ENCODE measurements at places on chromosomes 7 and 10. TPM values are rescaled to one million over a fixed set of nuclear protein-coding genes. Genes with fewer than 3 reads are reported as not detected.

SRI gene
- total RNA-seq = 118 TPM

TMEM273 gene
- total RNA-seq = 17.9 TPM

SAP25 gene
- total RNA-seq = 2.3 TPM

ALOX5 gene
- 36.8 TPM for total RNA-seq

PON3 gene
- 2.7 TPM for total RNA-seq

PLEKHS1 gene
- 0.13 TPM for total RNA-seq

PLXDC2 gene
- 58.7 TPM for total RNA-seq

FKBP6 gene
- not detected for total RNA-seq

LGI1 gene
- not detected for total RNA-seq

CTAGE4 gene
- total RNA-seq = 0.58 TPM

SMARCD3 gene
- total RNA-seq = 36.5 TPM

SYT15 gene
- 6.3 TPM for total RNA-seq

DRGX gene
- total RNA-seq = not detected

NPY gene
- not detected for total RNA-seq

TCERG1L gene
- total RNA-seq = not detected

DNAJC12 gene
- 1.0 TPM for total RNA-seq

CHN2 gene
- total RNA-seq = 11.0 TPM

TAS2R41 gene
- total RNA-seq = not detected

C10orf62 gene
- total RNA-seq = not detected

TMEM176A gene
- 64.3 TPM for total RNA-seq

IRF5 gene
- 17.3 TPM for total RNA-seq

GNA12 gene
- 70.1 TPM for total RNA-seq

TMEM72 gene
- not detected for total RNA-seq

TMEM140 gene
- 55.5 TPM for total RNA-seq

MYL10 gene
- total RNA-seq = not detected

CALML5 gene
- total RNA-seq = not detected

NKX2-3 gene
- total RNA-seq = 2.8 TPM

GPR15LG gene
- not detected for total RNA-seq

CALML3 gene
- not detected for total RNA-seq

PRF1 gene
- total RNA-seq = 4.0 TPM

ASB10 gene
- total RNA-seq = not detected

TMEM196 gene
- total RNA-seq = 2.5 TPM

HPS1 gene
- 56.2 TPM for total RNA-seq

CFTR gene
- 0.22 TPM for total RNA-seq

C10orf105 gene
- total RNA-seq = 0.22 TPM

IGFBP1 gene
- not detected for total RNA-seq

C10orf53 gene
- not detected for total RNA-seq

NUTM2A gene
- 1.1 TPM for total RNA-seq

SEMA3E gene
- 3.2 TPM for total RNA-seq

GPR37 gene
- total RNA-seq = not detected

PLPP4 gene
- not detected for total RNA-seq

CTNNA3 gene
- 0.10 TPM for total RNA-seq

DNA2 gene
- 3.8 TPM for total RNA-seq

RPS24 gene
- total RNA-seq = 1,050 TPM

TUBB8 gene
- not detected for total RNA-seq

HABP2 gene
- total RNA-seq = not detected

RAB19 gene
- total RNA-seq = not detected

ZP3 gene
- 0.87 TPM for total RNA-seq

FBH1 gene
- total RNA-seq = 80.4 TPM

GSAP gene
- 22.2 TPM for total RNA-seq

ANKRD1 gene
- total RNA-seq = 1.6 TPM

CREM gene
- 40.3 TPM for total RNA-seq

CISD1 gene
- 23.2 TPM for total RNA-seq

MEIG1 gene
- total RNA-seq = not detected

TCF7L2 gene
- 60.1 TPM for total RNA-seq

FRMPD2 gene
- not detected for total RNA-seq

BAMBI gene
- total RNA-seq = 14.3 TPM

HYAL4 gene
- not detected for total RNA-seq
